A549 treated with GW870086 at 1 μM for 4 hours (cell line): ENCODE measurements at places on chromosomes 2 and 18. TPM values are rescaled to one million over a fixed set of nuclear protein-coding genes. Genes with fewer than 3 reads are reported as not detected.

GULP1 gene
- 27.3 to 36.7 TPM (median 29.4 TPM) in 5 replicates for total RNA-seq

ING5 gene
- 19.5 to 25.6 TPM (median 21.7 TPM) in 5 replicates for total RNA-seq

CXCR2 gene
- not detected in 5 replicates for total RNA-seq

SEH1L gene
- 25.0 to 28.0 TPM (median 27.4 TPM) in 5 replicates for total RNA-seq

RNU2-63P gene
- not detected in 5 replicates for total RNA-seq
